ENCODE measurements at places on chromosomes 4 and X.
A peak's percentile ranks its signal among the peaks of the same experiment; 100 is the strongest.

DNA sequence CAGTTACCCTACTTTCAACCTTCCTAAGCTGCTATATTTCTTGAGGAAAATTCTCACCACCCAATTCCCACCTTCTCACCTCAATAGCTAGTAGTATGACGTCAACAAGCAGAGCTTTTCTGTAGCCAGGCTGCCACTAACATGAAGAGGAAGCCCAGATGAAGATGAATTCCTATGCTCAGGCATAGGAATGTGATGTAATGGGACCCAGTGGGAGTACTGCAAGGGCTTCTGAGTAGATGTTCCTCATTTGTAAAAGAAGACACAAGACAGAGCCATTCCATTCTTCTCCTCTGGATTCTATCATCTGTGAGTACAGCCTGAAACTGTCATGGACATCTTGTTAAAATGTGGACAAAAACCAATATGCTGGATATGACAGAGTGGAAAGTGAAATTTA, 81.6 kb upstream of the KLF3 start:
- H3K4me1 ChIP-seq = peaks cover 7% of the 10 kb centered on the region
- no peaks in the 10 kb centered on the region for H3K36me3 ChIP-seq
- H3K4me3 ChIP-seq = no peak overlapping the region
- H3K27ac ChIP-seq = no peak overlapping the region
- DNase-seq = no peak

GRCh38 chr4:5760246-5760645, 49.2 kb downstream of the EVC start:
- no peak overlapping the region for H3K27ac ChIP-seq
- H3K27me3 ChIP-seq = no peaks in the 10 kb centered on the region
- H3K4me1 ChIP-seq = peaks cover 14% of the 10 kb centered on the region
- no peak overlapping the region for H3K4me3 ChIP-seq

- peaks cover under 1% of the 10 kb centered on the region for H3K36me3 ChIP-seq
- H3K4me1 ChIP-seq = no peaks in the 10 kb centered on the region
- no peak overlapping the region for H3K4me3 ChIP-seq
- no peak overlapping the region for H3K27ac ChIP-seq
Measured at GRCh38 chrX:102129473-102129872, 4.0 kb downstream of the TCEAL2 start.

- no peaks in the 10 kb centered on the region for H3K4me1 ChIP-seq
- peaks cover 6% of the 10 kb centered on the region for H3K27me3 ChIP-seq
- no peaks in the 10 kb centered on the region for H3K36me3 ChIP-seq
- no peak overlapping the region for H3K4me3 ChIP-seq
- H3K27ac ChIP-seq = no peak overlapping the region
- DNase-seq = no peak
Measured at GRCh38 chr4:85153221-85153620, 186.7 kb upstream of the WDFY3 start.

DNA sequence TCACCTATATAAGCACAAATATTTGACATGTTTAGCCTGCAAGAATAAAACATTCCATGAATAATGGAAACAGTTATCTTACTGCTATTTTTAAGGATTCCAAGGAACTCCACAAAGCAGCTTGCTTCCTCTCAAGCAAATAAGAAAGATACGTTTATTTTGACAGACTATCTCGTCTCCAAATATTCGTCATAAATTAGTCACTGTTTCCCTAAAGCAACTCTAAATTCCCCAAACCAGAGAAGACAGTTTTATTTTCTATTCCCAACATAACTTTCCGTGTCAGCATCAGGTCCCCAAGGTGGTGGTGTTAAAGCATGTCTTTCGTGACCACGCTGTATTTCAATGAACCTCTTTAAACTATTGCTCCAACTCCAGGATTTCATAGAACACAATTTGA, 24.3 kb upstream of the DKK2 start:
- no peak for DNase-seq
- H3K27ac ChIP-seq = no peak overlapping the region
- no peaks in the 10 kb centered on the region for H3K4me1 ChIP-seq
- no peaks in the 10 kb centered on the region for H3K27me3 ChIP-seq

DNA sequence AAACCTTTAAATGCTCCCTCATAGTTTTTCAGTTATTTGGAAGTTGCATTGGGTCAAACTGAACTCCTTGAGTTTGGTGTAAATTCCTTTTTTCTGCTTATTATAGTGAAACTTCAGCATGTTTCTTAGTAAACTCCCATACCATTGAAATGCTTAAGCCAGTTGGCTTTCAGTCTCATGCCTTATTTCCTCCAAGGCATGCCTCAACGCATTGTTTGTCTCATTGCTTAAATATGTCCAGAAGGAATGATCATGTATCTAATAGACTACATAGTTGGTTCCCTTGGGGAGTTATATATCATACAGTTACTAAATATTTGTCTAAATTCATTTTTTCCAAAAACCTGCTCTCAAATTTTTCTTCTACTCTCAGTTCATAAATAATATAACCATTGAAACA, 114.0 kb downstream of the STOX2 start:
- H3K27me3 ChIP-seq = peaks cover 14% of the 10 kb centered on the region
- H3K4me3 ChIP-seq = no peak overlapping the region
- DNase-seq = no peak
- H3K4me1 ChIP-seq = no peaks in the 10 kb centered on the region
- no peaks in the 10 kb centered on the region for H3K36me3 ChIP-seq

DNA sequence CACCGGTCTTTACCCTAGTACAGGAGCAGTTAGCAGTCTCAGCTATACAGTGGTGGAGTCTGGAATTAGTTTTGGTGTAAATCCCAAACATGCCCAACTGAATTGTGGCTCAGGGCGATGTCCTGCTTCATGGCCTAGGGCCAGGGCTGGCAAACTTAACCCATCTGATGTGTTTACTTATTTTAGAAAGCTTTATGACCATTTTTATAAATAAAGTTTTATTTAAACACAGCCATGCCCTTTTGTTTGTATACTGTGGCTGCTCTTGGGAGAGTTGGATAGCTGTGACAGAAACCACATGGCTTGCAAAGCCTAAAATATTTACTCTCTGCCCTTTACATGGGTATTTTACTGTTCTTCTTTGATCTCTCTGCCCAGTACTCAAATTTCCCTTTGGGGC, 7.1 kb downstream of the FRMPD4 start:
- H3K27ac ChIP-seq = no peak overlapping the region
- no peak for DNase-seq
- H3K27me3 ChIP-seq = peaks cover 11% of the 10 kb centered on the region
- no peaks in the 10 kb centered on the region for H3K4me1 ChIP-seq

- H3K27ac ChIP-seq = no peak overlapping the region
- no peak overlapping the region for H3K4me3 ChIP-seq
- DNase-seq = peak; percentile 25
- no peaks in the 10 kb centered on the region for H3K27me3 ChIP-seq
Measured at GRCh38 chrX:123884809-123885408, 25.1 kb downstream of the XIAP start.

DNA sequence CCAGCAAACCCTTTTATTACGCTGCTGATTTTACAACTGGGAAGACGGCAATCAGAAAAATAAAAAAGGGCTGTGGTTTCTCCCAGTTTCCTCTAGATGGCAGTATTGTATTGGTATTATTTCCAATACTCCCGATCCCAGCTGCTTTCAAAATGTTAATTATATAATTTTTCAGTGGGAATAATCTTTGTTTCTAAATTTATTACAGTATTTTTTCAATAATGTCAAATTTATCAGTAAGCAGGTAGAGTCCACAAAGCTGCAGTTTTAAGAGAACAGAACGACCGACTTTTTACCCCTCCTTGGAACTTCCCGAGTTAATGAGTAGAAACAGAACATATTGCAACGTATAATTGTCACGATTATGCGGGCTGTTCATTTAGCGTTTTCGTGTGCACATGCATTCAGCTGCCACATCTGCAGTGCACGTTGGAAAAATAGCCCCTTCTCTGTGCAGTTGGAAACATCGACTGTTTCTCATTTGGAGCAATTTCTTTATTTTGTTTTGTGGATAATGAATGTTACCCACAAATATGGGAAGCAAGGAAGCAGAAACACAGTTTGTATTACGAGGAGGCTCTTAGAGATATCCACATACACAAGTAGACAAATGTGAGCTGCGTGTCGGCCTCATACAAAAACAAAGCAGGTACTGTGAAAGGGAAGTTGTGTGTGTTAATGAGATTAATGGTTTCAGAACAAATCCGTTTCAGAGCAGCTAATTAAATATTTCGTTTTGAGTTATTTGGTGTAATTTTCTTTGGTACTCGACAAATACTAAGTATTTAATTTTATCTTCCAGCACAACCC, 188.0 kb downstream of the STIM2 start:
- no peaks in the 10 kb centered on the region for H3K36me3 ChIP-seq
- no peak overlapping the region for H3K27ac ChIP-seq
- DNase-seq = no peak
- H3K27me3 ChIP-seq = peaks cover 53% of the 10 kb centered on the region

DNA sequence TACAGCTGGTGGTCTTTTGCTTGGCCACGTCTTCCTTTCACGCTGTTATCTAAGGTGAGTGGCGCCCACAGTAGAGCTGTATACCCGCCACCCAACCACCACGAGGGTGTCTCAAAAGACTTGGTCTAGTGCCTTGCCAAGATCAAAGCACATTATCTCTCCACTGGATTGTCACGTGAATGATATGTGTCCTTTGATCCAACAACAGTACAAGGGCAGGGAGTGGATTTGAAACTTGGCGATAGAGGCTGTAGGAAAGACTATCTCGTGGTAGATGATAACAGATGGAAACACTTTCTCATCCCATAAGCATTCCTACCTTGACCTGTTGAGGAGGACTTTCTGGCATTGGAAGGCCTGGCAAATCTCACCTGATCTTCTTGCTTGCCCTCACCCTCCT, 37.7 kb upstream of the BCLAF3 start:
- no peak overlapping the region for H3K4me3 ChIP-seq
- no peaks in the 10 kb centered on the region for H3K4me1 ChIP-seq
- no peak overlapping the region for H3K27ac ChIP-seq
- no peaks in the 10 kb centered on the region for H3K27me3 ChIP-seq
- DNase-seq = no peak

DNA sequence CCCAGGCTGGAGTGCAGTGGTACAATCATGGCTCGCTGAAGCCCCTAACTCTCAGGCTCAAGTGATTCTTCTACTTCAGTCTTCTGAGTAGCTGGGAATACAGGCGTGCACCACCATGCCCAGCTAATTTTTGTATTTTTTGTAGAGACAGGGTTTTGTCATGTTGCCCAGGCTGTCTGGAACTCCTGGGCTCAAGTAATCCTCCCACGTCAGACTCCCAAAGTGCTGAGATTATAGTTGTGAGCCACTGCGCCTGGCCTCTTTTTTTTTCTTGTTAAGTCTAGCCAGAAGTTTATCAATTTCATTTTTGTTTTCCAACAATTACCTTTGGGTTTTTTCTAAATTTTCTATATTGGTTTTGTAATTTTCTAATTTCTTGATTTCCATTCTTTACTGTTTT, 100.6 kb downstream of the GC start:
- H3K4me3 ChIP-seq = no peak overlapping the region
- DNase-seq = no peak
- no peak overlapping the region for H3K27ac ChIP-seq
- no peaks in the 10 kb centered on the region for H3K4me1 ChIP-seq
- H3K27me3 ChIP-seq = peaks cover 13% of the 10 kb centered on the region
- H3K36me3 ChIP-seq = no peaks in the 10 kb centered on the region

DNA sequence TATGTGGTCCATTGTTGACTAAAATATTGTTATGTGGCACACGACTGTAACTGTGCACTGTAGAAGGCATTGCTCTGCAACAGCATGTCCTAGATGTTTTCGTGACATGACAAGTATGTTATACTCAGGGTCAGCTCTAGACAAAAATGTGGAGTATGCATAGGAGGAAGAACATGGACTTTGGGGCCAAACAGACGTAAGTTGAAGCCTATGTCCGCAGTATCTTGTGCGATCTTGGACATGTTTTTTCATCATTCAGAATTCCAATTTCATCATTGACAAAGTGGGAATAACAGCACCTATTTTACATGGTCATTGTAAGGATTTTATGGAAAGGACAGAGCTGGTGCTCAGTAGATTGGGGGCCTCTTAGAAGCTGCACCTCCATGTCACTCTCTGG, 27.7 kb upstream of the PROM1 start:
- no peak overlapping the region for H3K27ac ChIP-seq
- DNase-seq = no peak
- H3K4me1 ChIP-seq = no peaks in the 10 kb centered on the region
- no peaks in the 10 kb centered on the region for H3K36me3 ChIP-seq

DNA sequence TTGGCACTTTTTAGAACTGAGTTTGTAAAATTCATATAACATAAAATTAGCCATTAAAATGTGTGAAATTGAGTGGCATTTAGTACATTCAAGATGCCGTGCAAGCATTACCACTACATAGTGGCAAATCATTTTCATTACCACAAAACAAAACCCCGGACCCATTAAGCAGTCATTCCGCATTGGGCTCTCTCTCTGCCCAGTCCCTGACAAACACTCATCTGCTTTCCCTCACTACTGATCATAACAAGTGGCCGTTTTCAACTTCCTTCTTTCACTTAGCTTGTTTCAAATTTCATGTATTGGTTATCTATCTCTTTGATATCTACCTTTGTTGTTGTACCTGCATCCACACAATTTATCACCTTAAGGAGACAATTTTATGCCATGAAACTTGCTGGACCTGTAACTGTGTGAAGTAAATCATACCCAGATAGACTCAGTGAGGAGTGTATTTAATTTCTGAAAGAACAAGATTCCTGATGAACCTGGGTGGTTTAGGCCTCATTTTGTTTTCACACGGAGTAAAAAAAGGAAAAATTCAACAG, 202.1 kb downstream of the OR13H1 start:
- H3K27ac ChIP-seq = no peak overlapping the region
- no peak overlapping the region for H3K4me3 ChIP-seq
- DNase-seq = no peak

DNA sequence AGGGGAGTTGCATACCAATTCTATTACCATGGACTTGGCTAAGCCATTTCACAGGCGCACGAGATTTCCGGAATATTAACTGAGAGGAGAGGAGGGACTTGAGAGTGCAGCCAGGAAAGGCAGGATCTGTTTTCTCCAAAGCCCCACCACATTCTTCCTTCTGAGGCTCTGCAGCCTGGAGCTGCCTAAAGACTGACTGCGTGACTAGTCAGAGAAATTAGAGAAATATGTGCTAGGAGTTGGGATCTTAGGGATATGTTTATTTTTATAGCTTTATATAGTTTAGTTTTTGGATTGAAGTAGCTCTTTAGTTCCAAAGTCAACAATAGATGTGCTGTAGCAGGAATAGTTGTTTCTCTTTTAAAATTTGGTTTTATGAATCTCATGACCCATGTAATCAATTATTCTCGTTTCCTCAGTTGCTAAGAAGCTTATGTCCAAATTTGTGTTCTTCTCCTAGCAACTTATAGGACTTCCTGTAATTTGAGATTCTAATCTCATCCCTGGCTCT, 300.1 kb upstream of the DDX53 start:
- no peaks in the 10 kb centered on the region for H3K36me3 ChIP-seq
- H3K27me3 ChIP-seq = no peaks in the 10 kb centered on the region
- no peak for DNase-seq
- H3K27ac ChIP-seq = no peak overlapping the region
- H3K4me1 ChIP-seq = no peaks in the 10 kb centered on the region
